Fibroblast of the aortic adventitia (primary cell): ENCODE measurements at places on chromosomes 5 and 9.

- DNase-seq: peak; percentile 86
These were observed at the start of gene ABCA1 for GRCh38 chr9:104927912-104928740. ABCA1 (minus strand) TSS chr9:104928155; CDS start chr9:104903679, 24,476 bp downstream.

DNA sequence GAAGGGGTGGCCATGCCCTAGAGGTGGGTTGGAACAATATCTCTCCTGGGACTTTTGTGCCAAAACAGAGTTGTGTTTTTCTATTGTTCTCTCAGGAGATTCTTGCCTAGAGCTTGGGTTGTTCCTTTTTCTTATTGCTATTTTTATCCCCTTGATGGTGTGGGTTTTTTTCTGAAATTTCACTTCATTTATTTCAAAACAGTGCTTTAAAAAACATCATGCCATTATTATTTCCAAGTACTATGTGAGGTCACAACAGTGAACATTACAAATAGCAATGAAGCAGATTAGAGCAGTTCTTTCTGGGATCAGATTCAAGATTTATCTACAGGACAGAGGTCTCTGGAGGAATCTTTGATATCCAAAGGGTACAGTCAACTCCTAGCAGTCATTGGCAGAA, 76.6 kb downstream of the ACTBL2 start:
- DNase-seq: peak; percentile 89

DNA sequence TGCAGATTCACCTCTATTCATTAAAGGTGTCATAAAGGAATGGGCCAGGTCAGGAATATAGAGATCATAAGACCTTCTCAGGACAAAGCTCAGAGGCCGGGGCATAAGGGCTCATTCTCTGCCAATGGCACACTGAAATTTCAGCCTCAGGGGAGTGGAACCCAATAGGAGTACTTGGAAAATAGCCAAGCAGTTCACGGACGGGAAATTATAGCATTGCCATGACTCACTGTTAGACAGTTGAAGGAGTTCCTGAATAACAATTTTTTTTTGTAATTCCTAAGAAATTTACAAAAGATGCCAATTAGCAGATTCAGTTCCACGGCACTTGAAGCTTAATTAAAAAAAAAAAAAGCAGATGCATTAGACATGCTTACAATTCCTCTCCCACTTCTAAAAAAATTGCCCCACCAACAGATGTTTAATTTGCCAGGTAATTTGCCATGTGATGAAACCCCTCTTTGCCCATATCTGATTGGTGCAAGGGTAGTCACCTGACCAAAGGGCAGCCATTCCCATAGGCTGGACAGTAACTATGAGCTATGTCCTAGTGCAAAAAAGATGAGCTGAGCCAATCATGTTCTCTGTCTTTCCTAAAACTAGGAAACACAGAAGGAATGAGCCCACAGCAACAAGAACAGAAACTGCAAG, 58.6 kb downstream of the PTCD2 start:
- peak; percentile 92 for DNase-seq

DNA sequence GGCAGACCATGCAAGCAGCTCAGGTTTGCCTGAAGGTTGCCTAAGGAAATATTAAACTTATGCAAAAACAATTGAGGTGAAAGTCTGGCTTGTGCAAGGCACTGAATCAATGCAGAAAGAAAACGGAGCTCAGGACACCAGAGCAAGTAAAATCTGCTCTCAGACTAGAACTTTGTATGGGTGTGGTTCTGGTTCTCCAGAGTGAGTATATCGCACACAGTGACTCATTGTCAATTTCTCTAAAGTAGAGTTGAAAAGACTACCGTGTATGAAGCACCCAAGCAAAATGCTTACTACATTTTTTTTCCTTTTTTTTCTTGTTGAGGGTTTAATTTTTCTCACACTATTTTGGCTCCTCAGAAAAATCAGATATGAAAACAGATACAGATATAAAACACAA, 650.3 kb upstream of the CDH10 start:
- no peak for DNase-seq

DNA sequence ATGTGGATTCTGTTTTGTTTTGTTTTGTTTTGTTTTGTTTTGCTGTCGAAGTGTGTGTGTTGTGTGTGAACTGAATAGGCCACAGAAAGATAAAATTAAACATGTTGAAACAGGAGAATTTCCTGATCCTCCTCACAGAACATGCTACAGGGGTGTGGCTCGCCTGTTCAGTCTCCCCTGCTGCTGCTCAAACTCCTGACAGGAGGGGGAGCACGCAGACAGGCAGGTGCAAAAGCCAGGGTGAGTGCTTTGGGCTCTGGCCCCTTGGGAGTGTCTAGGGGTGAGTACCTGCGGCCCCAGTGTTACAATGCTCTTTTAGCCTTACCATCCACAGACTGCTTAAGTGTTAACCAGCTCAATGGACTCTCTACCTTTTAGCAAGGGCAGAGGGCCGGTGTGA, 473.5 kb downstream of the MAT2B start:
- no peak for DNase-seq

GRCh38 chr9:92709240-92709639, 39.3 kb upstream of the IPPK start:
- DNase-seq: no peak

DNA sequence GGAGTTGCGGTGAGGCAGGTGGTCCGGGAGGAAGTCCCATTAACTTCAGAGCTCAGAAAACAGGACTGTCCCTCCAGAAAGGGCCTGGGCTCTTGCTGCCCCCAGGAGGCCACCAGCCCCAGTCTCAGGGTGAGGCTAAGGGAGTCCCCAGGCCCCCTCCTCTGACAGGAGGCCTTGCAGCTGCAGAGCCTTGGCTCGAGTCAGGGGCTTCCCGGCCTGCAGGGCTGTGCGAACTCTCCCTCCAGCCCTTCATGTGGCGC, 3.2 kb upstream of the STPG3 start:
- DNase-seq: no peak

GRCh38 chr9:105468875-105469274, 21.0 kb downstream of the FSD1L start:
- DNase-seq: no peak

- DNase-seq: no peak
These were observed 15.5 kb downstream of the ZBTB34 start for GRCh38 chr9:126875756-126876510.

DNA sequence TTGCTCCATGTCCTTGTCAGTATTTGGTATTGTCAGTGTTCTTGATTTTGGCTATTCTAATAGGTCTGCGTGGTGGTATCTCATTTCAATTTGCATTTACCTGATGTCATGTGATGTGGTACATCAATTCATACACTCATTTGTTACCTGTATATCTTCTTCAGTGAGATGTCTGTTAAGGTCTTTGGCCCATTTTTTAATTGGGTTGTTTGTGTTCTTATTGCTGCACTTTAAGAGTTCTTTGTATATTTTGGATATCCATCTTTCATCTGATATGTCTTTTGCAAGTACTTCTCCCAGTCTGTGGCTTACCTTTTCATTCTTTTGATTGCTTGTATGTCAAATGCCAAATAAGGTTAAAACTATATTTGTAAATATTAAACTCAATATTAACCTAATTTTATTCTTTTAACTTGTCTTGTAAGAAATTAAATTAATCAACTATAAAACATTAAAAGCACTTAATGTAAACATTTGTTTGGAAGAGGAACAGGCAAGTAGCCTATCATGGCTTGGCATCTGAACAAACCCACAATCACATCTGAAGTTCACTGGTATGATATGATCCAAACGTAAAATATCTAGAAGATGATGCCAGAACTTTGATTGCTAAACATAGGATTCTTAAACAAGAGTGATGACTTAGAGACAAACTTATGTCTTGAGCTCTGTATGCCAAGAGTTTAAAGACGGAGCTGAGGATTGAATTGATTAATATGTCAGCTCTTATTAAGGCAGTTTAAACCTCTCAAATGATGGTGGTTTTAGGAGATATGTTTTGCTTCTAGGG, 587.3 kb downstream of the ANXA1 start:
- no peak for DNase-seq

DNA sequence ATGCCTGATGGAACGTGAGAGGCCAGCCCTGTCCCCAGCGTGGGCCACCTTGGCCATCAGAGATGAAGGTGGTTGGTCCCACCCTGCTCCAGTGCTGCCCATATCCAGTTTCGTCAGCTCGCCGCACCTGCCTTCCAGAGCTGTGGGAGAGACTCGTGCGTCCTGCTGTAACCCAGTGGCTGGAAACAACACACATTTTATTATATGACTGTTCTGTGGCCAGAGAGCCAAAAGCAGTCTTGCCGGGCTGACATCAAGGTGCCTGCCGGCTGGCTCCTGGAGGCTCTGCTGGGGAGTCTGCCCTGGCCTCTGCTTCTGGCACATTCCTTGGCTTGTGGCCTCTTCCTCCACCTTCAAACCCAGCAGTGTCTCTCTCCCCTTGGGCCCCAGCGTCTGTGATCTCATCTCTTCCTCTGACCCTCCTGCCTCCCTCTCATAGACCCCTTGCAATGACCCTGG, 94.7 kb downstream of the RXRA start:
- DNase-seq: no peak

DNA sequence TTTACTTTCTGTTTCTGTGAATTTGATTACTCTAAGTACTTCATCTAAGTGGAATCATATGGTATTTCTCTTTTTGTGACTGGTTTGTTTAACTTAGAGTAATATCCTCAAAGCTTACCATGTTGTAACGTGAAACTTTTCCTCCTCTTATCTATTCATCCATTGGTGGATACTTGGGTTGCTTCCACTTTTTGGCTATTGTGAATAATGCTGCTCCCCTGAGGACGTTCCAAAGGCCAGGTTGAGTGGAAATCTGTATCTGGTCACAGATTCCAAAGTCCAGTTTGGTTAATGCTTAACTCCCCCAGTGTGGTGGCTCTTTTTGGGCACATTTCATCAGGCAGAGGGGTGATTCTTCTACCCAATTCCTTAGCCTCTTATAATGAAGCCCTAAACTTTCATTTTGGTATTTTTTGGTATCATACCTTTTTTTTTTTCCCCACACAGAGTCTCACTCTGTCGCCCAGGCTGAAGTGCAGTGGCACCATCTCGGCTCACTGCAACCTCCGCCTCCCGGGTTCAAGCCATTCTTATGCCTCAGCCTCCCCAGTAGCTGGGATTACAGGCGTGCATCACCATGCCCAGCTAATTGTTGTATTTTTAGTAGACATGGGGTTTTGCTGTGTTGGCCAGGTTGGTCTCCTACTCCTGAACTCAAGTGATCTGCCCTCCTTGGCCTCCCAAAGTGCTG, 65.4 kb downstream of the CMYA5 start:
- peak; percentile 11 for DNase-seq

DNA sequence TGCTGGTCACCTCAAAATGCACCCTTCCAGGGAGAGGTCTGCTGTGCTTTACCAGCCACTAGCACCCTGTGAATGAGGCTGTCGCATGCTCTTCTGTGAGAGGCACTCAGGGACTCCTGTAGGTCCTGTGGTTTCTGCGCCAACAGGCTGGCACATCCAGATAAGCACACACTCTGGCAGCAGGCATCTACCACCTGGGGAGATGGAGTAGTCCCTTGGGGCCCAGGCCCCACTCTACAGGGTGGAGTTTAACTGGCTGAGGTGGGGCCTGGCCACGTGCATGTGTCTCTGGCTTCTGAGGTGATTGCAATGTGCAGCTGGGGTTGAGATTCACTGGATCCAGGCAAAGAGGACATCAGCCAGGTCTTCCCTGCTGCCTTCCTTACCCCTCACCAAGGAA, 32.3 kb downstream of the TMEM174 start:
- no peak for DNase-seq

DNA sequence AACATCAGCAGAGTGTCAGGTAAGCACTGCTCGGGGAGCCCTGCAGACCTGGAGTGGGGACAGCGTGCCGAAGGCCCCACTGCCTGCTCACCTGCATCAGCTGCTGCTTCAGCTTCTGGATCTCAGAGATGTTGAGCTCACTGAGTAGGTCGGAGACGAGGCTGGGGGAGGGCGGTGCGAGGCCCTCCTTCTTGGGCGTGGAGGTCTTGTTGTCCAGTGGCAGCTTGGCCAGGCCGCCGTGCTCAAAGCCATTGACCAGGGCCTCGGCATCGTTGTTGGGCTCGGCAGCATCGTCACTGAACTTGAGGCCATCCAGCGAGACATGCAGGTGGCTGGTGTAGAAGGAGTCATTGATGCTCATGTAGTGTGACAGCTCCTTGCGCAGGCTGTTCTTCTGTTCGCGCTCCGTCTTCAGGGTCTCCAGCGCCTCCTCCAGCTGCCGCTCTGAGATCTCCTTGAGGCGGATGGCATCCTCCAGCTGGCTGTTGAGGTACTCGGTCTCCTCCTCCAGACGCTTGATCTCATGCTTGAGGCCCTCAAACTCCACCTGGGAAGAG, 44.3 kb downstream of the BICD2 start:
- no peak for DNase-seq

GRCh38 chr9:134225186-134225585, 60.8 kb upstream of the RNU6ATAC start:
- no peak for DNase-seq

DNA sequence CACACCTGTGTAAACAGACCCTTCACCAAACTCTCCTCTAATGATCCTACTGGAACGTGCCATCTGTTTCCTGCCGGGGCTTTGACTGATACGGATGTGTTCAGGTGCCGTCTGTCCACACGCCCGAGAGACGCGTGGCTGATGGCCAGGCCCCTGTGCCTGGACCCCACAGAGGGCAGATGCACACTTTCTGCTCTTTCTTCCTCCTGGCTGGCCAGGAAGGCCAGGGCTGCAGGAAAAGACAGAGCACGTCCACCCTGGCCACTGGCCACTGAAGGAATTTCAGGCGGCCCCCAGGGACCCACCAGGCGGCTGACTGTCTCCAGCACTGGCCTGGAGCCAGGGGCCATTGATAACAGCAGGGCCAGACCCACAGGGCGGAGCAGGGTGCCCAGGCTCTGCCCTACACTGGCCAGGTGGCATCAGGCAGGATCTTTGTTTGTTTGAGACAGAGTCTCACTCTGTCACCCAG, 3.6 kb upstream of the ENG start:
- peak; percentile 39 for DNase-seq

GRCh38 chr5:178107756-178108310, 5.5 kb upstream of the N4BP3 start:
- no peak for DNase-seq

- peak; percentile 98 for DNase-seq
These were observed 17.5 kb downstream of the TLE1 start for GRCh38 chr9:81671880-81672280.

DNA sequence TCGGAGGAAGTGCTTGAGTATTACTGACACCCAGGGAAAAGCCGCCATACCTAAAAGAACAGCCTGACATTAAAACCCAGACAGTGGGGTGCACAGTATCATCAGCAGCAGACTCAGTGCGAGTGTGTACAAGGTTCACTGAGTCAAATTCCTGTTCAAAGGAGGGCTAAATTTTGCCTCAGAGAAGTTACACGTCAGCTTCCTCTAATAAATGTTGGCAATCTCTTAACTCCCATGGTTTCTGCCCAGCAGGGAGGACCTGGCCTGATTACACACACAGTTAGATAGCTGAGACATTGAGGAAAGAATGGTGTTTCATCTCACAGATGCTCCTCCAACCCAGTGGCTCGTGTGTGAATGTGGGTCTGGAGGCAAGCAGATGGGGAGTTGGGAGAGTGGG, 38.2 kb downstream of the NIPSNAP3B start:
- DNase-seq: peak; percentile 18

GRCh38 chr5:128455841-128456361, 82.1 kb downstream of the FBN2 start:
- no peak for DNase-seq

DNA sequence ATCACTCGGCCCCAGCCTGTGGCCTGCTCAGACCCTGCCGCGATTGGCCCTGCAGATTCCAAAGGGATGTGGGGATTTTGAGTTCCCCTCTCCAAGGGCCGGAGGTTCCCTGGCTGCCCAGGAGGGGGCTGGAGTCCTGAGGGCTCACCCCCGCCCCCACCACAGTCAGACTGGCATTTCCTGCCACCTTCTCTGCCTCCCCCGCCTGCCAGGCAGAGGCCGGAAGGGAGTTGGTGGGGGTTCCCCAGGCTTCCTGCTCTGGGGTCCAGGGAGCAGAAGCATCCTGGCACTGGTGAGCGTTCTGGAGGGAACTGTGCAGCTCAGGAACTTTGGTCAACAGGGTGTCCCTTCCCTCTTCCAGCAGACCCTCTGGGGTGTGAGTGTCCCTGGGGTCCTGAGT, 70.6 kb downstream of the RXRA start:
- DNase-seq: no peak
